ENCODE measurements at places on chromosomes 12 and 14.

DNA sequence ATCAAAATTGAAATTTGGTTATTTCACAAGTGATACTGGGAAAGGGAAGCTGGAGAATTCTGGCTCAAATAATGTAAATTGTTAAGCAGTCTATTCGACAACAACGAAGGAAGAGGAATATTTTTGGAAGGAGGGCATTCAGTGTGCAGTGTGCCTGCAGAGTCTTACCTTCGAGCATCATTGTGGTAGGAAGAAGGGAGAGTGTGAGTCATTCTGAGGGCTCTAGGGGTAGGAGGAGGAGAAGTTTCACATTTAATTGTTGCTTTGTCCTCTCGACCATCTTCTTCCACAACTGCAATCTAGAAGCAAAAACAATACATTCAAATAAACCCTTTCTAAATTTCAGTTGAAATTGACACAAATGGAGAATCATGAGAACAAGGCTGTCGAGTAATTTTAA, 263.0 kb downstream of the ACSS3 start:
- DNase-seq: no peak

GRCh38 chr12:125530201-125530600, 465.0 kb downstream of the AACS start:
- no peak for DNase-seq

- peak; percentile 97 for DNase-seq
These were observed 1.6 kb downstream of the SLC16A7 start for GRCh38 chr12:59597385-59597781.

DNA sequence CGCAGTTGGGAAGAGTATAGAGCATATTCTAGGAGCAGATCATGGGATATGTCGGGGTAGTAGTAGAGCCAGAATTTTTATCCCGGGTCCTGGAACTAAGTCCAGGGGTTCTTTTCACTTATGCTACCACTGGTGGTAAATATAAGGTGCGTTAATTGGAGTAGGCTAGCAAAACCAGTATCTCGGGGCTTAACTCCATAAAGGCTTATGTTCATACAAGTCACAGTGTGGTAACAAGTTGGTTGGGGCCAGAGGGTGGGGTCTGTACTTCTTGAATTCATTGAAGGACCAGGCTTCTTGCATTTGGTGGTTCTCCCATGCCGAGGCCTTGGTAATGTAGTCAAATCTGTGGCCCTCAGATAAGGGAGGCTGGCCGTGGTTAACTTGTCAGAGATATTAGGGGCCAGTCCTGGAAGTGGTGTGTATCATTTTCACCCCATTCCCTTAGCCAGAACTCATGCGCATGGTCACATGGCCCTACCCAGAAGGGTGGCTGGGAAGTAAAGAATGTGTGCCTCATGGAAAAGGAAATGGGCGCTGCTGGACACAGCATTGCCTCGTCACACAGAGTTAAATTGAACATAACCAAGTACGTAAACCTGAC, 1.5 kb upstream of the ZNF641 start:
- DNase-seq: no peak

DNA sequence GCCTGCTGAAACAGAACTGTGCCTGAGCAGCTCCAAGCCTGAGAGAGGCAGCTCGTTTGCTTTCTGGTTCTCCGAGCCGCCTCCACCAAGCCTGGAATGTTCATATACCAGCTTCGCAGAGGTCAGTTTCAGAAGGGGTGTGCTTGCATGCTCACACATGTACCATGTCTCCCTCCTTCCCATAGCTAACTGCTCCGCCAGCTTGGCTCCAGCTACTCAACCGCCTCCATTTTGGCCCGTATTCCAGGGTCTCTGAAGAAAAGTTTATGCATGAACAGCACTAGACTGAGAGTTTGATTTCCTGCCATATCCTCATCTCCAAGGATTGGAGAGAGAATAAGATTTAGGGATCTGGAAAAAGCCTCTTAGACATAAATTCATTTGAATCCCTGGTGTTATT, 103.7 kb downstream of the SMOC1 start:
- no peak for DNase-seq
